ENCODE measurements at places on chromosomes 5 and 9.

GRCh38 chr5:154479944-154480750 lies 2.1 kb upstream of the HAND1 start:
- no peak for DNase-seq

DNA sequence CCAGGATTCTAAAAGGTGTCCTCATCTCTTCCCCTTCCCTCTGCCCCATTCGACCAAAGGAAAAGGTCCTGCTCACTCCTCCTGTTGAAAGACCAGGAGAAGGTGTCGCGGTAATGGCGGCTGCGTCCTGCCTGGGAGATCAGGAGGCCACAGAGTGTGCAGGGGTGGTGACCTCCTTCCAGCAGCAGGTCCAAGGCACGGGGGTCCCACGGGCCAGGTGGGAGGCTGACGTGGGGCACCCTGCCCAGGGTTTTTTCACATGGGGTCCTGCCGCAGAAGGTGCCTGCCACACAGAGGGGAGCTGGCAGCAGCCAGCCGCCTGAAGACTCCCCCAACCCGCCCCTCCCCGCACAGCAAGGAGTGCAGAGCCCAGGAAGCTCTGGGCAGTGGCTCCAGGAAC lies 22.2 kb upstream of the ADAMTS2 start:
- DNase-seq, result no peak

DNA sequence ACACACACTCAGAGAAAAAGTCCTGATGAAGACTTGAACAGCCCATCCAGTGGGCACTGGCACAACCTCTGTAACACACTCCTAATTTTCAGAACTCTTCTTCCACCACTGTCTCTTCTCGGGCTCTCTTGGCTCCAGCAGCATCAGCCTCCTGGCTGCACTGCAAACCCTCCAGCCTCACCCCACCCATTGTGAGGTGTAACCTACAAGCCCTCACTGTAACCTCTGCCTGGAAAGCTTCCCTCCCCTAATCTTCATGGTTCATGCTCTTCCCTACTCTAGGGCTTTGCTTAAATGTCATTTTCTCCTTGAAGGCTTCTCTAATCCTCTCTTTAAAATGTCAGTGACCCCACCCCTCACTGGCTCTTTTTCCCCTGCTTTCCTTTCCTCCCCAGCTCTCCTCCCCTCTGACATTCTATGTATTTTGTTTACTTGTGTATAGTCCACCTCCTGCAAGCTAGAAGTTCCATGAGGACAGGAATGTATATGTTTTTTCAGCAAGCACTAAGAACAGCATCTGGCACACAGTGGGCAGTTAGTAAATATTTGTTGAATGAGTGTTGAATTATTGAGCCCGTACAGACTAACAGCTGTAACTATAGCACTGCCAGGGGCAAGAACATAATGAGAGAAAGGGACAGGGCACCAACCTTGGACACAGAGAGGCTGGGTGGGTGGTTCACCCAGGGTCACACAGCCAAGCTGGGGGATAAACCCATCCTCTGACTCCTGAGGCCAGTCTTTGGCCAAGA lies 76.4 kb downstream of the ESM1 start:
- DNase-seq, result no peak

GRCh38 chr5:11531811-11532555 lies 372.3 kb downstream of the CTNND2 start:
- no peak for DNase-seq

DNA sequence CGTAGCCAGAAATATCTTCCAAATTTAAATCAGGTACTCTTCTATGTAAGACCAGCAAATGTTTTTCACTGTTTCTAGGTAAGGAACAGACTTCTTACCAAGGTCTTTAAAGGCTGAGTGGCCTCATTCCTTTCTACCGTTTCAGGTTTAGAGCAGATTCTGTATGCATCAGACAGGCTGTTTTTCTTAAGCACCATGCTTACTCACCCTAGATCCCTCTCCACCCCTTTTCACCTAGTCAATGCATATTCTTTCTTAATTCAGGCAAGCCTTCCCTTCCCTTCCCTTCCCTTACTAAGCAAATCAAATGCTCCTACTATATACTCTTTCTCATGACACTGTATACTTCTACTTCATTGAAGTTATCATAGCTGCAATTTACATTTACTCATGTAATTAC lies 70.7 kb downstream of the RFX3 start:
- no peak for DNase-seq

DNA sequence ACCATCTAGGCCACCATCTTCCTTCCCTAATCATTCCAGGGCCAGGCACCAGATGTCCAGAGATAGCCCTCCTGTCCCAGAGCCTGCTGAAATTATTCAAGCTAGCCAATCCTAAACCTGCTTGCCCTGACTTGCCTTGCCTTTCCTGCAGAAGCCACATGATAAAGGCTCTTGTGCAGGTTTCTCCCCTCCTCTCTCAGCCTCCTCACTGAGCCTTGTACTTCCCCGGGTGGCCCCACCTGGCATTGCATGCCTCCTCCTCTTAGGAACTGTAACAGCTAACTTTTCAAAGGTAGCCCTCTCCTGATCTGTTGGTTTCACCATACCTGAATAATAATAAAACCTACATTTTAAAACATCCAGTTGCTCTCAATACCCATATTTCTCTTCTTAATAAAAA lies 42.6 kb downstream of the DIRAS2 start:
- no peak for DNase-seq

DNA sequence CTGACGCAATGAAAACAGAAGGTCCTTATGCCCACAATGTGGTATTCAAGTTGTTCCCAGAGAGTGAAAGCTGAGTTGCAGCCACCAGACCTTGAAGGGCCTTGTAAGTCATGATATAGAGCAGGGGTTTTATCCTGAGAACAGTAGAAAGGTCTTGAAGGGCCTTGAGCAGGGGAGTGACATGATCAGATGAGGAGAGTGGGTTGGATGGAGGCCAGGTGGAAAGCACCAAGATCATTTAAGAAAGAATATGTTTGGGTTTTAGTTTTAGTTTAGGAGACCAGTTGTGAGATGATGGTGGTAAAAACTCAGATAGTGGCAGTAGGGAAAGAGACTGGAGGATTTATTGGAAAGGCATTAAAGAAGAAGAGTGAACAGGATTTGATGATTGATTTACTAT lies 5.9 kb downstream of the ITGA2 start:
- no peak for DNase-seq

GRCh38 chr9:90477535-90477934 lies 165.1 kb downstream of the DIRAS2 start:
- no peak for DNase-seq

GRCh38 chr5:103667068-103667467 lies 104.5 kb upstream of the NUDT12 start:
- no peak for DNase-seq

GRCh38 chr5:146520731-146521130 lies 4.7 kb upstream of the GPR151 start:
- no peak for DNase-seq

- DNase-seq, result no peak
Measured at GRCh38 chr9:122218935-122219855, 9.6 kb downstream of the LHX6 start.

DNA sequence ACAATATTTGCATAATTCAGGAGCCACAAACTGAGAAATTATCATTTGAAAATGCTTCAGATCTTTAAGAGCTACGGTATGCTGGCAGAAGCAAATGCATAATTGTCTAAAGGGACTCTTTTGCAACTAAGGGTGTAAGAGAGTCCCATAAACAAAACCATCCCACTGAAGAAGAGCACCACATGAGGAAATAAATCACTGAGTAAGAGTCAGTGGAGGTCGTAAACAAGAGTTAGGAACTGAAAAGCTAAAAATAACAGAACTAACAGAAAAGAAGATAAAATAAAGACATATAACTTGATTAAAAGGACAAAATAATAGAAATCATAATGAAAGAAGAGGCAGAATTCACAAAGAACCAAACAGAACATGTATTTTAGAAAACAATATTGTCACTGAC lies 3.5 kb upstream of the SMC2 start:
- DNase-seq, result no peak

DNA sequence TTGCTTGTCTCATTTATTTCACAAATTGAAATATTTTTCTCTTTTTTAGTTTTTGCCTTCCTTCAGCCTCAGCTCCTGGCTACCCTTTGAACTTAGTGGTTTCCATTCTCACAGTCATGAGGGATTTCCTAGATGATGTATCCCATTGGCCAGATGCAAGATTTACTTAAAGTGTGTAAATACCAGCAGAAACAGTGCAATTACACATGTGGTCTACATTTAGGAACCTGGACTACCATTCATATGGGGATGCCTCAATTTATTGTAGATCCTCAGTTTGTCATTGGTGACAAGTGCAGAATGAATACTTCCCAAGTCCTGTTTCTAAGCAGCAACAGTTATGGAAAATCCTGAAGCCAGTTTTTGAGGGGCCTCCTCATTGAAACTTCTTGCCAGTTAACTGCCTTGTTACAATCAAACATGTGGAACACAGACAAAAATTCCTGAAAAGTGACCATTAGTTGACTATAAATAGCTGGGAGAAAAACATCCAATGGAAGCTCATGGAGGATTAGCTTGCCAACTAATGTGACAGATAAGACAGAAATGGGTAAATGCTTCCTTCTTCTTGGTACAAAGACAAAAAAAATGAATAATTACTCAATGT lies 113.6 kb upstream of the FER start:
- no peak for DNase-seq

- DNase-seq, result no peak
Measured at GRCh38 chr5:75367401-75367800, 30.4 kb downstream of the HMGCR start.

DNA sequence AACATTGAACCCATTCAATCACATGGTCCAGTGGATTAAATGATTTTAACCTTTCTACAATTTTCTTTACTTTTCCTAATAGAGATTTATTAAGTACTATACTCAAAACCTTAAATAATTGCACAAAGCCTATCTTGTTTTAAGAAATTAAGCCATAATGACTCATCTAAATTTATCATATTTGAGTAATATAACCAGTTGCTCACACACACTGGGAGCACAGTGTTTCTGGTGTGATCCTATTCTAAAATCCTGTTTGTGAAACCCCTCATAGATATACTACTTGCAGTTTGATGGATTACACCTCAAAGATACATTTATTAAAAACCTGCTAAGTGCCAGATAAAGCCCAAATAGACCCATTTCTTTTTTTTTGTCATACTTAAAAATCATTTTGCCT lies 668.3 kb upstream of the CDH18 start:
- DNase-seq, result no peak
